ENCODE measurements at places on chromosomes 7 and 10.

- DNase-seq, result no peak
Observed at GRCh38 chr10:70084189-70084588, 31.5 kb downstream of the MACROH2A2 start.

DNA sequence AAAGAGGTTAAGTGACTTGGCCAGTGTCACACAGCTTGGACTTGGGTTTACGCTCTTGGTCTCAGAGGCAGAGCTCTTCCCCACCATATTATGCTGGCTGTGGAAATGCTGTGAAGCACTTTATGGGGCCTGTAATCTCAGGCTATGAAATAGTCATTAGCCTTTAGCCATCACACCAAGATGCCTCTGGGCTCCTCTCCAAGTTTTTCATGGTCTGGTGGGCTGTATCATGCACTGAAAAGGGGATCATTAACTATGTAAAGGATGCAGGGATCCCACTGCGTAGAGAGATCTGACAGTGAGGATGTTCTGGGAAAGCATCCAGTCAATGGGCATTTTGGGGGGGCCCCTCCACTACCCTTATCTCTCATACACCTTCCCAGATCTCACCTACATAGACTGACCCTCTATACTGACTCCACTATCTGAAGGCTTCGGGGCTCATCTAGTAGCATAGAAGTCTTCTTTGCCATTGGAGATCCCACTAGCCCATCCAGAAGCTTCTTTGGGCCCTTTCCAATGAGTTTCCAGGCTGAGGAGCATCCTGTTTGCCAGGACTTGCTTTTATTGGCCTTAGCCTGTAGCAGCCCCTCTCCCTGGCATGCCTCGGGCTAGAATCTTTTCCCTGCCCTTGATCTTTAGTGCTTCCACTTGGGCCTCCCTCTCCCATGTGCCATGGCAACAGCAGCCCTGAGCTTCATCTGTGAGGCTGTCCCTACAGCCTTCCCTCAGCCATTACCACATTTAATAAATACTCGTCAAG is 19.6 kb downstream of the FRMPD2 start:
- no peak for DNase-seq

DNA sequence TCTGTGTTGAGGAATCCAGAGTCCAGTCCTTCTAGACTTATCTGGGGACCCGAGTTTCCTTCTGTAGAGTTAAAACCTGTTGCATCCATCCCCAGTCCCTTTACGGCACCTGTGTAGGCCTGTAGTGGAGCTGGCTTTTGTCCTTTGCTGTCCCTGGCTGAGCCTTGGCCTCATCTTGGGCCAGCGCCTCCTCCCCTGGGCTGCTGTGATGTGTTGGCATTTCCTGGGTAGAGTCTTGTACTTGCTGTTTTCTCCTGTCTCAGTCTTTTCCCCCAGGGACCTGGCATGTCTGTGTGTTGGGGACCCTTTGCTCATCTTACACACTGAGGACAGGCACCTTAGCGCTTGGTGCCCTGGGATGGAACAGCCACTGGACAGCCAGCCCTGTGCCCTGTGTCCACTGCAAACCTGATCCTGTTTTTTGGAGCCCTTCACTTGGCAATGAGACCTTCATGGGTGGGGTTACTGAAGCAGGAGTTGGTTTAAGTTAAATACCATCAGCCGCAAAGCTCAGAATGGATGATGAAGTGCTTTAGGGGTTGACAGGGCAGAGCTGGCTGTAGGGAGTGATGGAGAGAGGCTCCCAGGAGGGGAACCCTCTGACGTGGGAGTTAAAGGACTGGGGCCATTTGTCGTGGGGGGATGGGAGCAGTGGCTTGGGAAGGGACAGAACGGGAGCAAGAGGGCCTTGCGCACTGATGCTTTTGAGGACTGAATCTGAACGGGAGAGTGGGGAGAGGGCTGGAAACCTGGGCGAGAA is 50.9 kb downstream of the CUX1 start:
- no peak for DNase-seq

DNA sequence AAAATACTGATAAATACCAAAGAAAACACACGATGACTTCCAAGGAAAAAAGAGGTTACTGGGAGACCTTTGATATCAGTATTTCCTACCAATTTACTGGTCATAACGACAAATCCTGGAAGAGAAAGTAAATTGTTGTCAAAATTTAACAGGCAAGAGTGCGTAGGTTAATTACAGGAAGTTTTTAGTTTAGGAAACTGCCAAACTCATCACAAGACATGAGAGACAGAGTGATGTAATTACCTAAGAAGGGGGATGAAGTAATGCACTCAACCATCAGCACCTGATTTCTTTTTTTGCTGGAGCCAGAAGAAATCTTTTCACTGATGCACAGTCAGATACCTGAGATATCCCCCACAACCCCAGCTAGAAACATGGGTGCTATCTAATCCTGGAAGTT is 16.8 kb downstream of the MACC1 start:
- DNase-seq, result no peak

DNA sequence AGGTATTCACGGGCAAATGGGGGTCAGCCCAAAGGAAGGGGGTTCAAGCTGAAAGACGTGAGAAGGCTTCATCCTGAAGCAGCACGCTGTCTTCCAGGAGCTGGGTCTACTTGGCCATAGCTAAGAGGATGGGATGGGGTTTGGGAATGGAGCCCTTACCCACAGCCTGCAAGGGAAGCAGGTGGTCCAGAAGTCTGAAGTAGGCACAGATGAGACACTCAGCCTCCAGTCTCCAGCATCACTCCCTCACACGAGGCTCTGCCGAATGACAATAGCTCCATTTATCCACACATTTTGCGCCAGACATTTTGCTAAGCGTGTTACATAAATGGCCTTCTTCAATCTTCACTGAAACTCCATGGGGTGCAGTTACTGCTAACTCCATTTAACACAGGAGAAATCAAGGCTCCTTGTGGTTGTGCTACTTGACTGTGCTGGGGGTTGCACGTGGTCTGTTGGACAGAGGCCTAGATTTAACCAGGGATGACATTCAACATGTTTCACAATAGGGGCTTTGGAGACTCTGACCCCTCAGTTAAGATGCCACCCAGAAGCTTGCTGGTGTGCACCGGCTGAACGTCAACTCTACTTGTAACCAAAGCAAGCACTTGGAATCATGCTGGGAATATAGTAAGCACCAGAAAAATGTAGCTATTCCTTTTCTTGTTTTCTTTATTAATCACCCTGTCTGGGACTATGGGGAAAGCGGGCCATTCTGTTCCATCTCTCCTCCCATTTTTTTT is 85.3 kb downstream of the FAM241B start:
- DNase-seq, result no peak

GRCh38 chr7:133253519-133253875 is 619 bp downstream of the EXOC4 start:
- DNase-seq, result no peak

- no peak for DNase-seq
Observed at GRCh38 chr7:38736138-38736537, 105.0 kb upstream of the AMPH start.

DNA sequence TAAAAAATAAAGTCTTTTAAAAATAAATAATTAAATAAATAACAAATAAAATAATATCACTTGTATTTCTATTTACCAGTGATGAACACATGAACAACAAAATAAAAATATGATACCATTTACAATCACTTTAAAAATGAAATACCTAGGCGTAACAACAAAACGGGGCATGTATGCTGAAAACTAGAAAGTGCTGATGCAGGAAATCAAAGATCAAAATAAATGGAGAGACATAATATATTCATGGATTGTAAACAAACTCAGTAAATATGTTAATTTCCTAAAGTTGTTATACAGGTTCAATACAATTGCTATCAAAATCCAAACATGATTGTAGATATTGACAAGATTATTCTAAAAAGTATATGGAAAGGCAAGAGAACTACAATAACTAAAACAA is 19.2 kb upstream of the SFTPA2 start:
- DNase-seq, result no peak

DNA sequence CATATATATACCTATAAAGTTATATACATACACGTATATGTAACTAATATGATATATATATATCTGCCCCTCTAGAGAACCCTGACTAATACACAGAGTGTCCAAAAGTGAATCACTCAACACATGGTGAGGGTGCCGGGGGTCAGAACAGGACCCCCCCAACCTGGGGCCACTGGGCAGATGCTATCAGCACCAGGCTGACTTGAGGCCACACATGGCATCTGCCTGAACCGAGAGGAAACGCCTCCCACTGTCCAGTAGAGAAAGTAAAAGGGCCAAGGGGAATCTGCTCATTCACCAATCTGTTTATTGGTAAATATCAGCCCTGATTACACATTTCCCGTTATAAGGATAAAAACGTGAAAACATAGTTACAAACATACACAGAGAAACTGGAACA is 218.3 kb downstream of the PTPRN2 start:
- DNase-seq, result no peak

DNA sequence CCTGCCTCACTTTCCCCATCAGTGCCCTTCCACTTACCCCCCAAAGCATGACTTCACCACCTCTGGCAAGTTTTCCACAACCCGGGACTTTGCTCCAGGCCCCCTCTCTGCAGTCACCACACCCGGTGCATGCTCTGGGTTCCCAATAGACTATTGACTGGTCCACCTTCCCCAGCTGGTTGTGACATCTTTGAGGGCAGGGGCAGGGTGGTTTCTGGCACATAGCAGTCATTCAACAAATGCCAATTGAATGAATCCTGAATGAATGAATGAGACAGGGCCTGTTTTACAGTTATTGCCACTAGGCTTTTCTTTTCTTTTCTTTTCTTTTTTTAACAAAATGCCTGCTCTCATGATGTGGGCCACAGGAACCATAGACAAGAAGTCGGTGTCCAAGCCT is 28.8 kb upstream of the DOCK1 start:
- DNase-seq, result no peak

GRCh38 chr7:47577321-47577919 is 4.5 kb downstream of the TNS3 start:
- no peak for DNase-seq

- DNase-seq, result no peak
Observed at GRCh38 chr7:19670806-19671205, 38.0 kb downstream of the POLR1F start.

GRCh38 chr10:72511459-72511858 is 114.4 kb downstream of the MICU1 start:
- DNase-seq, result no peak

- no peak for DNase-seq
Observed at GRCh38 chr7:290554-291372, 793 bp downstream of the FOXL3 start.

- no peak for DNase-seq
Observed at GRCh38 chr10:86979977-86980448, 11.7 kb downstream of the ADIRF start.

- no peak for DNase-seq
Observed at GRCh38 chr10:98886686-98887085, 349.0 kb downstream of the HPSE2 start.

DNA sequence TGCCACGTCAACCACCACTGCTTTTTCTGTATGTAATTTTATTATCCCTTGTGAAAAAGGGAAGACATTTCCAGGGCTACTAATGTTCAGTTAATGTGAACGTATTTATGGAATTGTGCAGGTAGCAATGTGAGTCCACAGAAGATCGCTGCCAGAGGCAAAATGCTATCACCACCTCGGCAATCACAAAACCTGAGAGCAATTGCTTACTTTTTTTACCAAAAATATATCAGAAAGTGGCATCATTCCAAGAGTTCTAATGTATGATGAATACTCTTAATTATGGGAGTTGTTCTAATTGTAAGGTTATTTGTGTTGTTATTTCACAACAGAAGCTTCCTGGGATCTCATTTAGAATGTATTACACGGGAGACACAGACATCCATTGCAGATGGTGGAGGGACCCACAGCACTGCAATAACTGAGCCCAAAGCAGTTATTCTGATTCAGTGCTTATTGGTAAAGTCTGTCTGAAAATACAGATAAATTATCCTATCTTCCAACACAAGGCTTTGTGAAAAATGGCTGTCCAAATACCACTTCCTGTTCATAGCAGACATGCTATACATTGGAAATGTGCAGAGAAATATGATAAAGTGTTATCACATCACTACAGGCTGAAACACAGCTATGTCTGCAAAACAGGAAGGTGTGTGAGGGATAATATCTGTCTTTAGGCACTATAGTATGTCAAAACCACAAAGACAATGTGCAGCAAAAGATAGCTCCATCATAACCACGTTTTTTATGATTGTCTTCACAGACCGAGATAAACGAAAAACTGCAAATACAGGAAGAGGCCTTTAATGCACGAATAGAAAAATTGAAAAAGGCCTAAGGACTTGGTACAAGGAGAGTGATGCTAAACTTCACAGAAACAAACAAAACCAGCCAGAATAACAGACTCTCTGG is 102.7 kb downstream of the CABCOCO1 start:
- DNase-seq, result no peak

All from T-helper 17 cell (primary cell).